ENCODE measurements at places on chromosomes 1 and 21.

DNA sequence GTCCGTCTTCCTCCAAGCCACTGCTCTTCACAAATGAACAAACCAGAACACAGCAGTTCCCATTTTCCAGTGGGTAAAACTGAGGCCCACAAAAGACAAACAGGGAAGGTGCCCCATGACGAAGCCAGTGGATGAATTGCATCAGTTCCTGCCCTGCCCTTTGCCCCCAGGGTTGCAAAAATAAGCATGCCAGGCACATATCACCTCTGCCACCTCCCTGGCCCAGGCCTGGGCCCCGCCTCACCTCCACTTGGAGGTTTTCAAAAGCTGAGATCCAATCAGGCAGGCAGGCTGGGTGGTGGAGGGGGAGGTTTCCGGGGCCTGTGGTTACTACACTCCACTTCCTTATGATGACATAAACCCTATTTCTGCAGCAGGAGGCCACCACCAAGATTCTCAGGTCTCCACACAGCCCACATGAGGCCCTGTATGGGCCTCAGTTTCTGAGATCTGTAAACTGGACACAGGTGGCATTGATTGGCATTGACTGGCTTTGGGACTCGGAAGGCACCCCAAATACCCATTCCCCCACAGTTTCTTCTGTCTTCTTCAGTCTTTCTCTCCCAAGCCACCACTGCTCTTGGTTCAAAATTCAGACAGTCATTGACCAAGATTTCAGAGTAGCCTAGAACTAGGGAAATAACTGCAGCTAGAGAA is 4.1 kb downstream of the KIF21B start:
- peak; percentile 66 for DNase-seq

DNA sequence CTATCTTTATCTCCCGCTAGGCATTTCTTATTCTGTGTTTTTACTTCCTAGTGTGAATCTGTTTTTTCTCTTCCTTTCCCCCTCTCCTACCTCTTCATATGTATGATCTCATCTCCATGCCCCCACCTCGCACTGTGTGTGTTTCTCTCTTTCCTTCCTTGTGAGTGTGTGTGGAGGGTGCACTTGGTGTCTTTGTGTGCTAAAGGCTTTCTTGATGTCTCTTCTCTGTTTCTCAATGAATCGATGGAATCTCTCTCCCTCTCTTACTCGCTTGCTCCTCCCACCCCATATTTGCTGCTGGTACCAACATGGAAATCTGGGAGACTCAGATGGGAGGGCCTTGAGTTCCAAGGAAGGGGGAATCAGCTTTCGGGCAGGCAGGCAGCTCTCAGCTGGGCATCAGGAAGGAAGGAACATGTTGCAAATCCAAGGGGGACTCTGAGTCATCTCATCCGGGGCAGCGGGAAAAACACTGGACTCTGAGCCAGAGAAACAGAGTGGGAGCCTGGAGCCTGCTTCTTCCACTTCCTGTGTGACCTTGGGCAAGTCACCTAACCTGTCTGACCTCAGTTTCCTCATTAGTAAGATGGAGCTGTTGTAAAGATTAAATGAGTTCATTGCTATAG is 147.5 kb downstream of the PTPRU start:
- DNase-seq = peak; percentile 15

- peak; percentile 14 for DNase-seq
These were observed 27.5 kb downstream of the TBX15 start for GRCh38 chr1:118960567-118961136.

DNA sequence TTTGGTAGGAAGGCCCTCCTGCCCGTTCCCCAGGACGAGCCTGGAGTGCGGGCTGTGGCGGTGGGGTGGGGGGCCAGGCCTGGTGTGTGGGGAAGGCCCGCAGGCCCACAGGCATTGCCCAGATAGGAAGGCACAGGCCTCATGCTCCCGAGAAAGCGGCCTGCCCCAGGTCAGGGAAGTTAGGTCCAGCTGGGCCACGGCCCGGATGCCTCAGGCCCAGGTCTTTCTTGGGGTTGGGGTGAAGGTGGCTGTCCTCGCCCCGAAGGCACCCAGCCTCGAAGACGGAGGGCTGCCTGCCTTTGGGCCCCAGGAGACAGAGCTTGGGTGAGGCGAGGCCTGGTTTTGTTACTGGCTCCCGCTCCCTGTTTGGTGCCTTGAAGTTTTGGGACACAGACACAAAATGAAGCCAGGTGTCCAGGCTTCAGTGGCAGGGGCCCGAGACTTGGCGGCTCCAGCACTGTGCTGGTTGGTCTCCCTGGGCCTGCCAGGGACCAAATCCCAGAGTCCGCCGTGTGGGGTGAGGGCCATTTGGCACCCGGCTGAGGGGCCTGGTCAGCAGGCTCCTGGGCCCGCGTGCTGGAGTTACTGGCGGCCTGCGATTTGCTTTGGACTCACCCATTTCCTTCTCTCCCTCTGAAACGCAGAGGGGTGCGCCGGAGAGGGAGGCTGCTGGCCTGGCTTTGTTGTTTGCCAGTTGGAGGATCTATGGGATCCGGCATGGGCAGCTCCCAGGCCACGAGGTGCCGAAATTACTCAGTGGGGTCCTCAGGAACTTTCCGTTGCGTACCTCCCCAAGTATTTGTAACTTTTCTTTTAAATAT is 2.0 kb downstream of the SKI start:
- peak; percentile 44 for DNase-seq

All from amniotic epithelial cell (primary cell).